Kidney epithelial cell (primary cell): ENCODE measurements at places on chromosomes 12 and 14. TPM values are rescaled to one million over a fixed set of nuclear protein-coding genes. Genes with fewer than 3 reads are reported as not detected.

DNA sequence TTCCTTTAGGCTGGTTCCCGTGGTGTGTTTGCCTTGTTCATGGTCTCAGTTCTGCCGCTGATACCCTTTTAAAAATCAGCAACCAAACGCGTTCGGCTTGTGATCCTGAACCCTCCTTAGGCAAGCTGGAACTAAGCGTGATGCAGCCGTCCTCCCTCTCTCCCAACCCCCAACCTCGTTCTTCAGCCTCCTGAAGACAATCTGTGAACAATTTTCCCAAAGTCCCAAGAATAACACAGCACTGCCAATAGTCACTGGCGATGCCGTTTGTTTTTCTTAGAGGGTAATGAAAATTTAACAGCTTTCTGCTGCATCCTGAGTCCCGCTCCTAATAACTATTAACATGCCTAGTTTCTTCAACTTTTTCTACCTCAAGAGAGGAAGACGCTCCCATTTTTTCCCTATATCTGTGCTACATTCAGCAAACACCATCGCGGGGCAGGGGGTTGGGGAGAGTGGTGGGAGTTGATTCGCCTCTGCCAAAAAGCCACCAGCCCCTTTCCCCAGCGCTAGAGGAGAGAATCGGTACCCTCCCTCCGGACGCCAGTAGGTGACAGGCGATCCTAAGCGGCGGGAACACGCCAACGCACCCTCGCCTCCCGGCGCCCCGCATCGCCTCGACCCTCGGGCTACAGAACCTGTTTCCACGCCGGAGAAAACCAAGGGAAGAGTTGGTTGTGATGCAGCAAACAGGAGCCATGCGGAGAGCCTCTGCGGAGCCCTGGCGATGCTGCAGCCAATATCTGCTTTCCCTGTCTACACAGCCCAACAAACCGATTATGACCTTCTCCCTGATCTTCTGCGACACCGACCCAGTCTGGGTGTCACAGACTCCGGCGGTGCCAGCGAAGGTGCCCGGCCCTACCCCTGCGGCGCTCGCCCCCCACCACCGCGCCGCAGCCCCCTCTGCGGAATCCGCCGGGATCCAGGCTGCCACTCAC, 752 bp downstream of the PRICKLE1 start:
- no peak for DNase-seq

- DNase-seq, result no peak
These were observed 299.8 kb downstream of the KCNH5 start for GRCh38 chr14:62745496-62745895.

GRCh38 chr12:6697584-6698351, 2.8 kb downstream of the PIANP start:
- DNase-seq, result no peak

The RHOJ gene
- 0.21 and 0.54 TPM in 2 replicates for total RNA-seq

DNA sequence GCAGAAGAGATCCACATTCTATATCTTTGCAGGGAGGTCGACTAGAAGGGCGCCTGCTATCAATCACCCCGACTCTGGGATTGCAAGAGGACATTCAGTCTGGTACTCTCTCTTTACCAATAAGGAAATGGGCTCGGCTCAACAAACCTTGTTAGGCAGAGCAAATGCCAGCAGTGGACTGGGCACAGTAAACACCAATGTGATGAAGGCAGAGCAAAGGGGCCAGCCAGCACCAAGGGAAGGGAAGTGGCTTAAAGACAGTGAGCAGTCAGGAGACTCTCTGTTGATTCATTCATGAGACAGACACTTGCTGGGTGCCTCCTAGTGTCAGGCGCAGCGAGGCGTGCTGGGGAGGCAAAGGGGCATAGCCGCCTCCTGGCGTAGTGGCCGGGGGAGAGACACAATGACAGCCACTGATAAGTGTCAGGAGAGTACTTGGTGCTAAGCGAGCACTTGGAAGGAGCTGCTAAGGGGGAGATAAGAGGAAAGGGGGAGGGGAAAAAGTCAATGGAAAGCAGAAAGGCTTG, 34.1 kb downstream of the TMCC3 start:
- no peak for DNase-seq

DNA sequence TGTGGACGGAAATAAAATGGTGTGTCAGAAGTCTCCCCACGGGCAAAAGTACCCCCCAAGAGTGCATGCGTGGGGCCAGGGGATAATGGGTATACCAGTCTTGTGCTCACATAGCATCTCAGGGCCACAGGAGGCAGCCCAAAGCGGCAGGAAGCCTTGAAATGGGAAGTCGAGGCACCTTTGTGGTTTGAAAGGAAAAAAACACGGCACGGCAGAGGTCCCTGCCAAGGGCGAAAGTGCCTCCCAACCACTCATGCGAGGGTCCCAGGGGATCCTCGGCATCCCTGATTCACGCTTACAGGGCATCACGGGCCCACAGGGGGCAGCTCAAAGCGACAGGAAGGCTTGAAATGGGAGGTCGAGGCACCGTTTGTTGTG, 583.2 kb downstream of the ALG10 start:
- DNase-seq, result no peak

GRCh38 chr12:8491646-8492530, 21.4 kb upstream of the CLEC4D start:
- no peak for DNase-seq

- DNase-seq, result no peak
These were observed 17.1 kb upstream of the HIGD1C start for GRCh38 chr12:50934981-50935807.

- no peak for DNase-seq
These were observed 82.2 kb downstream of the PTPRO start for GRCh38 chr12:15404485-15404884.
